PC-3 (cell line): ENCODE measurements at places on chromosomes 12 and 14. TPM values are rescaled to one million over a fixed set of nuclear protein-coding genes. Genes with fewer than 3 reads are reported as not detected.

DBX2 gene
- total RNA-seq, result not detected in 2 replicates

DNA sequence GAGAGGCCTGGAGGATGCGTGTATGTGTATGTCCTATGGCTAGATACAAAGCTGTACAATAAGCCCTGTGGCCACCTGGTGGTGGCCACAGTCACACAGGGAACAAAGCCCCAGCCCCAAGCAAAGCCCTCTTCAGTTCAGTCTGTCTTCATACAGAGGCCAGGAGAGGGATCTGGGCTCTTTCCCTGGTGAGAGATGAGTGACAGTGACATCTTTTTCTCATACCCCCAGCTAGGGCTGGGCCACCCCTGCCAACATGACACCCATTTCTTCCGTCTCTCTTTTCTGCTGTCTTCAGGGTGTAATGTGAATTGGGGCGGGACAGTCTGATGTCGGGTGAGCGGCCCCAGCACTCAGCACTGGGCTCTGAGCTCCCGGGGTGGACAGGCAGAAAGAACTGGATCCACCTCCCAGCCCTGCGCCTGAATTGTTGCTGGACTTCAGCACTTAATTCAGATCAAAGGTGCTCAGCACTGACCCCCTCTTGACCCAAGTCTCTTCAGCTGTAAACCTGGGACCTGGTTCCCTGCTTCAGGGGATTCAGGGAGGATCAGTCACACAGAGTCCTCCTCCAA lies 59.8 kb downstream of the SERPINA3 start:
- no peak overlapping the region for H3K4me3 ChIP-seq
- H3K4me1 ChIP-seq, result no peaks in the 10 kb centered on the region
- peak; percentile 8 for DNase-seq
- no peak overlapping the region for H3K27ac ChIP-seq

MAP3K9 gene
- total RNA-seq, result 13.4 and 14.3 TPM in 2 replicates

GRCh38 chr12:131378176-131378842 lies 332.6 kb upstream of the SFSWAP start:
- no peaks in the 10 kb centered on the region for H3K4me1 ChIP-seq
- H3K4me3 ChIP-seq, result no peak overlapping the region
- DNase-seq, result no peak
- H3K27ac ChIP-seq, result no peak overlapping the region

GRCh38 chr14:101077481-101078074 lies 174.1 kb upstream of the RTL1 start:
- H3K4me1 ChIP-seq, result peaks cover 18% of the 10 kb centered on the region
- DNase-seq, result no peak
- no peaks in the 10 kb centered on the region for H3K36me3 ChIP-seq
- no peak overlapping the region for H3K4me3 ChIP-seq

GRCh38 chr12:16417058-16417457 lies 69.6 kb downstream of the MGST1 start:
- no peak overlapping the region for H3K27ac ChIP-seq
- no peaks in the 10 kb centered on the region for H3K4me1 ChIP-seq
- H3K4me3 ChIP-seq, result no peak overlapping the region

DNA sequence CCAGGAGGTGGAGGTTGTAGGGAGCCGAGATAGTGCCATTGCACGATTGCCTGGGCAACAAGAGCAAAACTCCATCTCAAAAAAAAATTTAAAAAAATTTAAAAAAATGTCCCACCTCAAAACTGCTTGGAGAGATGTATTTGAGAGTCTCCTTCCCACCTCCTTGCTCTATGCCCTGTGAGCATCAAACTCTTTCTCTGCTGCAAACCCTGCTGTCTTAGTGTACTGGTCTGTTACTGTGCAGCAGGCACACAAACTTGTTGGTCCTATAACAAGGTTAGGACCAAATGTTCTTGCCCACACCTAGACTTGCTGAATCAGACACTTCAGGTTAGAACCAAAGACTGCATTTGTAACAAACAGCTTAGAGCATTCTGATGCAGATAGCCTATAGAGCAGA lies 153.5 kb upstream of the FUT8 start:
- no peak overlapping the region for H3K4me3 ChIP-seq
- peaks cover 4% of the 10 kb centered on the region; the same call in 1 of the 2 replicates for H3K36me3 ChIP-seq
- H3K27ac ChIP-seq, result peak overlapping the region; percentile 77
- no peaks in the 10 kb centered on the region for H3K27me3 ChIP-seq
